Activated naive CD4-positive, alpha-beta T cell (primary cell): ENCODE measurements at places on chromosomes 4 and X.

DNA sequence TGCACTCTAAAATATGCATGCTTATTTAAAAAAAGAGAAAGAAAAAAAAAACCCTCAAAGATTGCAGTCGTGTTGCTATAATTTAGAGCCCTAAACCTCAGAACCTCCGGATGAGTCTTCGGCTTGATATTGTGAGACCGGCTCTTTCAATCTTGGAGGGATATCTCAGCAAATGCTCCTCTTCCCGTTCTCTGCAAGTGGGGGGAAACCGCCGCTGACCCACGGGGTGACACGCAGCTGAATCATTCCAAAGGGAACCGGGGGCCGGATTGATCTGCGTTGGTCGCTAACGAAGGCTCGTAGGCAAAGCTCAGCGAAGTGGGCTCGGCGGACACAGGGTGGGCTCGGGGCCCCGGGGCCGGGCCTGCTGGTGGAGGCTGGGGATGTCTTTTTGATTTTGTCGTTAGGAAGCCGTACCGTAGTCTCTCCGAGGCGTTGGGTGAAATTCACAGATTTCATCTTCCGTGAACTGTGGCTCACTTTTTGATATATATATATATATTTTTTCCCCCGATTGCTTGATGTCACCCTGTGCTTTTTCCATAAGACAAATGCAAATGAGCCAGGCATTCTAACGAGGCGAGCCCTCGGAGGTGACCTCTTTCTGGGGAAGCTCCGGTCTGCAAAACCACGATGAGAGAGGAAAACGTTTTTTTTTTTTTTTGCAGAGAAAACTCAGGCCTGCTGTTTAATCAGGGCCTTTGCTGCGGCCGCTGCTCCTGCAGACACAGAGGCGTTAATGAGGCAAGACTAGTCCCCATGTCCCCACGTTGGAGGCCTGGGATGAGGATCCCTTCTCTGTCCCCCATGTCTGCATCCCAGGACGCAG lies 110.7 kb upstream of the PPP2R3B start:
- no peak for DNase-seq

DNA sequence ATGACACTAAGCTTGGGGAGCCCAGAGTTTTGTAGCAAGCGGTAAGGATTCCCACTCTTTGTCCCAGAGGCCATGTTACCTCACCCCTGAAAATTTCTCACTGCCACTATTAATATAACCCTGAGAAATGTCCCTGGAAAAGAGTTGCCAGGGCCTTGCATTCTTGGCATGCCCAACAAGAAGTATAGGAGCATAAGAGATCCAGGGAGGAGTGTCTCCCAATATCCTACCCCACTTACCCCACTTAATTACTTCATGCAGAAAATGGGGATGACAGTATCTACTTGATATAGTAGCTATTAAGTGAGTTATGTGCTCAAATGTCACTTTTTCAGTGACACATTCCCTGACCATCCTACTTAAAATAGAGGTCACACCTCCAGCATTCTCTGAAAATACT lies 120.5 kb upstream of the C1GALT1C1 start:
- no peak for DNase-seq

DNA sequence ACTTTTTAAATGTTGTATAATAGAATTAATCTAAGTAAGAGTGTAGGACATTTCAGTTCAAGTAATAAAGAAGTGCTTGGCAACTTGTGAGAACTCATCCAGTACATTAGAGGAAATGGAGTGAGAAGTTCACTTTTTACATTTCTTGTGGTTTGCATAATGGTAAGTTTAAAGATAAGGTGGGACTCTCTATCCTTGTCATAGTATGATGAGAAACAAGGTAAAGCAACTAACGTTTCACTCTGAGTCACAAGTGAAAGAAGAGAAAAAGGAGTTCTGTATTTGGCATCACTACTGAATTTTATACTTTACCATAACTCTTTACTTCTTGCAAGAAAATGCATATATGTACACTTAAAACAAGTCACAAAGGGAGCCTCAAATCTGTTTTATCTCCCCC lies 219.4 kb downstream of the SLC4A4 start:
- no peak for DNase-seq

DNA sequence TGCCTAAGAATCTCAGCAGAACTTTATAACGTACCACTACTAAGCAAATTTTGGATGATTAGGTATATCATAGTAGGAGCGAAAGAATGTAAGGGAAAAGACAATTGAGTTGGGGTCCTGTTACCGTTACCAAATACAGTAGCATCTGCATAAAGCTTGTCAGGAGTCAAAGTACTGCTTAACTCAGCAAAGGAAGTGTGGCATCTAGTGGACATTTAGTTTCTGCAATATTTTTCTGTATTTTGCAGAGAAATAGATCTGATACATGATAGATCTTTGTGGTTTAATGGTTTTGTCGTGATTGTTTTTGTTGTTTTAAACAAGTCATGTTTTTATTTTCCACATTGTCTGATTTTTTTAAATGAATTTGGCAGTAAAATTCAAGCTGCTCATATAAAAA lies 81.0 kb upstream of the SMARCAD1 start:
- no peak for DNase-seq

GRCh38 chr4:92270908-92271307 lies 32.9 kb upstream of the GRID2 start:
- DNase-seq, result no peak
